Adrenal gland (tissue), 19 donors: ENCODE measurements at places on chromosomes 3 and 15. TPM values are rescaled to one million over a fixed set of nuclear protein-coding genes. Genes with fewer than 3 reads are reported as not detected.

Gene ACAN
- total RNA-seq = 0.54 TPM

Gene FETUB
- total RNA-seq = not detected

Gene ZBBX
- total RNA-seq = not detected

Gene MST1R
- not detected for total RNA-seq

Gene CDHR4
- not detected for total RNA-seq

Gene KCNH8
- 2.6 TPM for total RNA-seq

Gene GABRR3
- not detected for total RNA-seq

Gene CLN6
- total RNA-seq = 27.0 TPM

Gene GUCA1C
- total RNA-seq = not detected

- peak overlapping the region; percentile 91 for H3K27ac ChIP-seq
- H3K4me3 ChIP-seq = no peak overlapping the region
- peaks cover 93% of the 10 kb centered on the region for H3K4me1 ChIP-seq
- no peaks in the 10 kb centered on the region for H3K27me3 ChIP-seq
These were observed 13.0 kb downstream of the TBC1D2B start for GRCh38 chr15:78064544-78064943.

- H3K4me3 ChIP-seq = no peak overlapping the region
- no peaks in the 10 kb centered on the region for H3K4me1 ChIP-seq
- no peaks in the 10 kb centered on the region for H3K36me3 ChIP-seq
- DNase-seq = no peak
- H3K27me3 ChIP-seq = no peaks in the 10 kb centered on the region
These were observed 139.5 kb upstream of the HACD2 start for GRCh38 chr3:123724306-123724705.

- H3K27ac ChIP-seq = no peak overlapping the region
- no peaks in the 10 kb centered on the region for H3K36me3 ChIP-seq
- no peak overlapping the region for H3K4me3 ChIP-seq
- DNase-seq = no peak
- no peaks in the 10 kb centered on the region for H3K27me3 ChIP-seq
These were observed 20.8 kb downstream of the VGLL4 start for GRCh38 chr3:11622586-11623550.

- H3K27ac ChIP-seq = peak overlapping the region; percentile 84
- H3K27me3 ChIP-seq = no peaks in the 10 kb centered on the region
- H3K36me3 ChIP-seq = no peaks in the 10 kb centered on the region
These were observed 120.8 kb upstream of the PHLDB2 start for GRCh38 chr3:111738238-111738637.

GRCh38 chr15:57329582-57330367, 46.5 kb upstream of the CGNL1 start:
- H3K36me3 ChIP-seq = no peaks in the 10 kb centered on the region
- no peaks in the 10 kb centered on the region for H3K27me3 ChIP-seq
- peaks cover 8% of the 10 kb centered on the region for H3K4me1 ChIP-seq
- no peak overlapping the region for H3K27ac ChIP-seq

DNA sequence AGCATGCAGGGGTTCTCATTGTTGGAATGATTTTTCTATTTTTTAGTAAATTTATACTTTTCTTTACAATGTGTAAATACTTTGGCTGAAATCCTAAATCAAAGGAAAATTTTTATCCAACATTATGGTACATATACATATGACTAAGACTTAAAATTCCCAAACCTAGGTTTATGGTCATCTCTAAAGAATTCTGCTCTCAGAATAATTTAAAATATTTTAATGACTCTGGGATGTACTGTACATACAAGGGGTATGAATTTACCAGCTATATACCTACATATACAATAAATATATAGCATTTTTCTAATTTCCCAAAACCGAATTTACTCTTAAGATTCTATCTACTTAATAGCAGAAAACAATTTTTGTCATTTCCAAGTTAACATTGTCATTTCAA, 137.9 kb upstream of the POU1F1 start:
- H3K4me1 ChIP-seq = no peaks in the 10 kb centered on the region
- H3K27ac ChIP-seq = no peak overlapping the region
- no peaks in the 10 kb centered on the region for H3K36me3 ChIP-seq
- no peak for DNase-seq

GRCh38 chr3:58324391-58325390, 8.0 kb upstream of the PXK start:
- peaks cover 32% of the 10 kb centered on the region for H3K4me1 ChIP-seq
- no peak for DNase-seq
- H3K36me3 ChIP-seq = no peaks in the 10 kb centered on the region
- H3K27ac ChIP-seq = peak overlapping the region; percentile 25
- H3K27me3 ChIP-seq = no peaks in the 10 kb centered on the region

- no peaks in the 10 kb centered on the region for H3K36me3 ChIP-seq
- H3K4me1 ChIP-seq = no peaks in the 10 kb centered on the region
- H3K27me3 ChIP-seq = no peaks in the 10 kb centered on the region
- H3K27ac ChIP-seq = no peak overlapping the region
These were observed 2.8 kb upstream of the MB21D2 start for GRCh38 chr3:192920411-192920810.
